ENCODE measurements at places on chromosomes 2 and 18.

DNA sequence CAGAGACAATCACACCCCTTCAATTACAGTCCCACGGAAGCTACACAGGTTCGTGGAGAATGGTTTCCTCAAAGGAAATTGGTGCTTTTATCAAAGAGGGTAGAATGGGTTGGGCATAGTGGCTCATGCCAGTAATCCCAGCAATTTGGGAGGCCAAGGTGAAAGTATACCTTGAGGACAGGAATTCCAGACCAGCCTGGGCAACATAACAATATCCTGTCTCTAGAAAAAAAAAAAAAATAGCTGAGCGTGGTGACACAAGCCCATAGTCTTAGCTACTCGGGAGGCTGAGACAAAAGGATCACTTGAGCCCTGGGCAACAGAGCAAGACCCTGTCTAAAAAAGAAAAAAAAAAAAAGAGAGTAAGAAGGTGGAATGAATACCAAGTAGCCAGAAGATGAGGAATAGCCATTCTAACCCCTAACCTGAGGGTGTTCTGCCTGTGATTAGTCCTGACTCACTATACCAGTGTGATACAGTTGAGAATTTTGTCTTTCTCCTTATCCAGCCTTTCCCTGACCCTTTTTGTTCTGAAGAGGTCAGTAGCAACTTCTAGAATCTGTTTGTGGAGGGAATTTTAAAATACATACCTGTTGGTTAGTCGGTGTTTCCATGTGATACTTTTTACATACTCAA lies 283.2 kb downstream of the MREG start:
- no peak for DNase-seq

GRCh38 chr2:181680055-181680936 lies at the start of gene NEUROD1:
TSS of gene NEUROD1 (minus strand) at chr2:181680517. CDS start at chr2:181678860, 1,657 bp downstream.
- DNase-seq = no peak

DNA sequence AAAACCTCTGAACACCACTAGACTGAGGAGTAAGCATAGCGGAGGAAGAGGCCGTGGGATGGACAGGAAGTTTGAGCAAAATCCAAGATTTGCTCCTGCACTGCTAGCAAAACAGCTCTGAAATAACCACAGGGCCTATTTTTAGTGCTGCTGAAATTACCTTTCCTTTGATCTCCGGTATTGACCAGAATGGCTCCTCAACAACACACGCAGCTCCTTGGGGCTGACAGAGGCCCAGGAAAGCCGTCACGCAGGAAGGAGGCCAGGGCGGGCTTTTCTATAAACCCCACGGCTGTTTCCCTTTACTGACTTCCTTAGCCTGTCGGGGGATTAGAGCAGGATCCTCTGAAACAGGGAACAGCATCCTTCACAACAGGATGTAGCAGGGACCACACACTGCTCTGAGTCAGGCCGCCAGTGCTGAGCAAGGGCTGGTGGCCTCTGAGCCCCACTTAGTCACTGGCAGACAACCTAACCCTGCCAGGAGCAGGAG lies 80.8 kb upstream of the LCLAT1 start:
- no peak for DNase-seq

GRCh38 chr18:26436176-26437051 lies 111.9 kb downstream of the KCTD1 start:
- no peak for DNase-seq

DNA sequence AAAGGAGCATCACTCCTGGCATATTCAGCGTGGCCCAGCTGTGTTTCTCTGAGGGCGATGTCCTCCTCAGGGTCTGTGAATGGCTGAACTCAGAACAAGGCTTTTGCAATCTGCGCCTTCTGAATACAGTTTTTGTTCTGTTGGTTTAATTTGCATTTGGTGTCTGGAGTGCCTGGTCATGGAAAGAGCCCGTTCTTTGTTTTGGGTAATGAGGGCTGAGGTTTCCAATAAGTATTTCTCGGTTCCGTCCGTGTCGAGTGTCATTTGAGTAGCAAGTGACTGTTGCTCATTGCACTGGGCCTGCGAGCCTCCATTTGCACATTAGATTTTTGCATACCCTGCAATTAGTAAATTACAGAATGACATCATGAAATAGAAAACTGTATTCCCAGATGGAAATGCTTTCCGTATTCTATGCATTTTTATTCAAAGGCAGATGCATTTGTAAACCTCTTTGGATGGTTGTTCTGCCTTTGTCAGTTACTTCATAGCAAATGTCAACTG lies 57.3 kb downstream of the NEDD4L start:
- DNase-seq = no peak

GRCh38 chr2:228102949-228103348 lies 78.5 kb downstream of the SPHKAP start:
- DNase-seq = no peak

- DNase-seq = no peak
These were observed 190.0 kb downstream of the CYRIA start for GRCh38 chr2:16475586-16475985.

GRCh38 chr2:146323564-146323963 lies 1521.3 kb upstream of the ACVR2A start:
- DNase-seq = no peak

DNA sequence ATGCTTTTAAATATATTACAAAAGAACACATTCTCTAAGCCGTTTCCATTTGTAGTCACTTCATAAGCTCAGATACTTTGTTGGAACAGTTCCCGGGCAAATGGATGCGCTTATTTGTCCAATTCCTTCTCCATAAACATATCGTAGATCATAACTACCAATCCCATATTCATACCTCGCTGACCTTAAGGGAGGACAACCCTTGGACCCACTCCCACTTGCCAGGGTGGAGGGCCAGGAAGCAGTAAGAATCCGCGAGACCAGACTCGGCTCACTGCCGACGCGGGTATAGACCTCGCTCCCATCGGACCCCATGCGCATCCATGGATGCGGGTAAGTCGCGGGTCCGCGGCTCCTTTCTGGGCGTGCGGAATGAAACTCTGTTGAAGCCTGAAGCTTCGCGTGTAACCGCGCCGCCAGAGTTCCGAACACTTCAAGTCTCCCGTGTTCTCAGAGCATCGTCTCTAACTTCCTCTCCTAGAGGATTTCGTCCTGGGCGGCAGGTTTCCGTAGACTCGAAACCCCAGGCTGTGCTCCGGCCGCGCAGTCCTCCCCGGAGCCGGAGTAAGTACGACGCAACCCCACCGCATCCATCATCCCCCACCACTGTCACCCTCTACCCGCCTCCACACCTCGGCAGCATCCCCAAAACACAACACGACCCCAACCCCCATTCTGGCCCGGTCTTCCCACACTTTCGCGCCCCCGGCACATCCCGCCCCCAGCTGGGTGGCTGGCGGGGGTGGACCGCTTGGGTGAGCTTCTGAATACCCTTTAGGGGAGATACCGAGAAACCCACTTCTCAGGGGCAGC lies 1.1 kb downstream of the DSC3 start:
- peak; percentile 7 for DNase-seq
